ENCODE measurements at places on chromosomes 2 and 18.

DNA sequence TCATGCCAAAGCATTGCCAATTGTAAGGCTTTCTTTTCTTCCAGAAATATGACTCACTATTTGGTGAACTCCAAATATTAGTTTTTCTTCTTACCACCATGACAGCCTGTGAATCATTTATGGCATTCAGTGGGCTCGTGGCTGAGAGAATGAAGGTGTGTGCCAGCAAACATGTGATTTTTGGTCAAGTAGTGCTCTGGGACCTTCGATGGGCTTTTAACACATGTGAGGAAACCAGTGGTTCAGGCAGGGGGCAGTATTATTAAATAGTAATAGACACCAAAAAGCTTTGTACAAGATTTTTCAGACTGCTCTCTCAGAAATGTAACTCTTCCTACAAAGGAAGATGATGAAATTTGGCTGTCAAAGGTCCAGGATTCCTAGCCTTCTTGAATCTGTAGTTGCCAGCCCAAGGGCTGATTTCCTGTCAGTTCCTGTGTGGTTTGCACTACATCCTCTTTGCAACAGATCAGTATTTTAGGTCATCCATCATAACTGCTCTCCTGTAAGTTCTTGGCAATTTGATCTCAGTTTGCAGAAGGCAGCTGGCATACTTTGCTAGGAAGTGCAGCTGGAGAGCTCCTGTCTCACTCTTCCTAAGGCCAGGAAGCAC lies 64.3 kb downstream of the BABAM2 start:
- no peak for DNase-seq

DNA sequence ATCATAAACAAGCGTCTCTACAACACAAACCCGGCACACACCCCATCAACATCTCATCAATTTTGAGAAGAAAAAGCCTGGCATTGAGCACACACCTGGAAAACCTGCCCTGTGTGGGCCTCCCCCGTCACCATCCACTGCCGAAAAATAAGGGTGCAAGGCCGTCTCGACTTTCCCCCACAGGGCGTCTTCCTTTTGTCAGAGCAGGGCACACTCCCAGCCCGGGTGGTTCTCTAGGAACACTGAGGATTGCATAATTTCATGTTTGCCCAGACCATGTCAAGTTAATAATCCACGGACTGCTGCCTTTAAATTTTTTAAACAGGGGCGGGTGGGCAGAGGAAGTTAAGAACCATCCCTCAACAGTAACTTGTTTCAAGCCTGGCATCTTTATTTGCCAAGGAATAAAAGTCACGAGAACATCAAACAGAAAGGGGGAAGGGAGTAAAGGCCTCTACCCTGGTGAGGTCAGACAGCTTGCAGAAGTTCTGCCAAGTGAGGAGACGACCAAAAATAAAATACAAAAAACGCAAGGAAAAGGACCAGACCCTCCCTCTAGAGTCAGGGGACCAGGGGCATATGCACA lies 2.1 kb downstream of the TFCP2L1 start:
- no peak for DNase-seq

DNA sequence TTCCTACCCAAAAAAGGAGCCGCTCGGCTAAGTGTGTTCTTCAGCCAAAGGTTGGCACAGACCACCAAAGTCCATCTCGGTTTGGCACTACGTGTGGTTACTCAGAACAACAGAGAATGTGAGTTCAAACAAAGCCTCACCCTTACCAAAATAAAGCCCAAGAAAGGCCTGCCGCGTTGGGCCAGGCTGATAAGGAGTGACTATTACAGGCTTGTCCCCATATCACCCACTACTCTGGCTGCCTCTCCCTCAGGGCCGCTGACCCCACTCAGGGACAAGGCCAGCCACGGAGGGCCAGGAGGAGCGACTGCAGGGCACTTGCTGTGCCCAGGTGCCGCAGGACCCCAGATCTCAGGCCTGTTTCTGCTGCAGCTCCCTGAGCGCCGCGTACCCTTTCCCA lies 13.8 kb downstream of the HS1BP3 start:
- no peak for DNase-seq

- DNase-seq = no peak
Observed at GRCh38 chr18:28606686-28607085, 429.8 kb upstream of the CDH2 start.

DNA sequence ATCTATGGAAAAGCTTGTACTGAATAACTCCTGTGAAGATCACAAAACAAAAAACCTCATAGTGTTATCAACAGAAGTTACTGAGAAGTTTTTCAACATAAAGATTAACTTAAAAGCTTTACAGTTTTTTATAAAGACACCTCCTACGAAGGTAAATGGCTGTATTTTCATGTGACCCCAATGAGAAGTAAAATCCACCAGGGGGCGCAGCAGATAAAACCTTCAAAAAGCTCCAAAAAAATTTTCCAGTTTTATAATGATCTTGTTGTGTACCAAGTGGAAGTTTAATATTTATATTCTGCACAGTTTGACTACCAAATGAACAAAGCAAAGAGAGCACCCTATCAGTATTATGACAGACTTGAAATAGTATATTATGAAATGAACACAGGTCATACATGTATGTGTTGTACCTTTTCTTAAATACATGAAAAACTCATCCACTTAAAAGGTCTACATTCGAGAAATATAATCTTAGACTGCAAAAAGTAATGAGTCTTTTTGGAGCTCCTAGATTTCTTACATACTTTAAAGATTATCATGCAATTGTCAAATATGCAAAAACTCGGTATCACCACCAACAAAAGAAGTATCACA lies 38.5 kb downstream of the PNO1 start:
- DNase-seq = no peak

- no peak for DNase-seq
Observed at GRCh38 chr18:55136258-55136657, 177.0 kb upstream of the CCDC68 start.

GRCh38 chr2:236550701-236551465 lies 18.7 kb upstream of the ACKR3 start:
- DNase-seq = no peak

- no peak for DNase-seq
Observed at GRCh38 chr2:20663196-20664070, 3.5 kb upstream of the GDF7 start.

- DNase-seq = no peak
Observed at GRCh38 chr2:182920089-182920488, 53.7 kb upstream of the FRZB start.

DNA sequence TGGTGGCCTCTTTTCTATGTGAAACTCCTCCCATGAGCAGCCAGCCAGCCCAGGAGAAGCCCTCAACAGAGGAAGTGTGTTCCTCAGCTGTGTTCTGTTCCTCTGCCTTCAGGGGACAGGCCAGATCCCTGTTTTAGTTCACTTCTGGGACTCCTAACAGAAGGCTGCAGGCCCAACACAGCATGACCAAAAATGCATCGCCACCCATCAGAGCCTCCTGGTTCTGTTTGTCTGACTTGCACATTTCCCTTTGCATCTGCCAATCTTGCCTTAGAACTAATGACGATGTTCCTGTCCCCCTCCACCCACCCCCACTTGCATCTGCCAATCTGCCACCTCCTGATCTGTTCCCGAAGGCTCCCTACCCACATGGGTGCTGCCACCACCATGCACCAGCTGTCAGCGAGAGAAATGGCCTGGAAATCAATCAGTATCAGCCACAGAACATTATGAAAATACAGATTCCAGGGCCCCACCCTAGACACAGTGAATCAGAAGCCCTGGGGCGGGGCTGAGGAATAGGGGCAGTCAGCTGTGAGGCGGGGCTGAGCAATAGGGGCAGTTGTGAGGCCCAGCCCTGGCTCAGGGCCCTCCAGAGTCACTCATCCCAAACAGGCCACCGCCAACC lies 51.0 kb downstream of the FAM168B start:
- DNase-seq = no peak

- DNase-seq = no peak
Observed at GRCh38 chr18:76205906-76206305, 289.1 kb downstream of the ZNF516 start.

GRCh38 chr2:221817878-221818277 lies 245.8 kb upstream of the EPHA4 start:
- DNase-seq = no peak

GRCh38 chr2:170883683-170884082 lies 45.4 kb upstream of the GORASP2 start:
- no peak for DNase-seq

GRCh38 chr18:35432565-35433001 lies 55.4 kb upstream of the ZNF396 start:
- DNase-seq = no peak

DNA sequence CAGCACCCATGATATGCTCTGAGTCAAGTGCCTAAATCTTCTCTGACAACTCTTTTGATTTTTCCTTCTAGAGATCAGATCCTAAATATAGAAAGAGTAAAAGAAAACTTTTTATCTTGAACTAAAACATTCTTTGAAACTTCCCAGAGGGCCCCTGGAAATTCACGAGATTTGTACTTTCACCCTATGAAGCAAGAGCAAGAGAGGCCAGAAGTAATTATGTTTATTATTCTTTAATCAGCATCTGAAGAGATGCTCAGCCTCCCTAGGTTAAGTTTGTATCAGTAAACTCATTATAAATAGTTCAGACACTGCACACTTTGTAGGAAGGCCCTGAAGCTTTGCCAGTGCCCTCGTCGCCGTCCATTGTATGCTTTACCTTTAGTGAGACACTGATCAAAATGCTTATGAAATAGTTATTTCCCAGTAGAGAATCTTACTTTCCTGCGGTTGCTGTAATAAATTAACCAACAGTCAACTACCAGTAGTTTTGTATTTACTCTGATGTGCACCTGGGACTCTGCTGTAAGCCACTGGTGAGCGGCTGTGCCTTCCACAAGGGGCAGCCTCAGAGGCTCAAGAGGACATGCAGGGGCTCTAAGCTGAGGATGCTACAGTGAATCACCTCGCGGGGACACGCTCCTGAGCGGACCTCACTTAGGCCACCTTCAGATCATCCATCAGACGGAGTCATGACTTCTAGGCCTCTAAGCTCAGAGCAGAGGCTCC lies 71.9 kb downstream of the BIN1 start:
- no peak for DNase-seq
